ENCODE measurements at places on chromosomes 6 and 20. TPM values are rescaled to one million over a fixed set of nuclear protein-coding genes. Genes with fewer than 3 reads are reported as not detected.

DUSP15 gene
- total RNA-seq, result not detected

NRSN1 gene
- total RNA-seq, result not detected

MOXD1 gene
- total RNA-seq, result not detected

ZSCAN23 gene
- total RNA-seq, result 0.22 TPM

CNR1 gene
- 1.5 TPM for total RNA-seq

SIGLEC1 gene
- total RNA-seq, result 0.07 TPM

CTCFL gene
- total RNA-seq, result 122 TPM

TRIM31 gene
- not detected for total RNA-seq

ATRN gene
- 10.3 TPM for total RNA-seq

SGK2 gene
- total RNA-seq, result 0.20 TPM

SLC26A8 gene
- not detected for total RNA-seq

RAB44 gene
- not detected for total RNA-seq

MROH8 gene
- 0.78 TPM for total RNA-seq

TULP4 gene
- total RNA-seq, result 42.5 TPM

MAP1LC3A gene
- 0.38 TPM for total RNA-seq

LY6G6D gene
- not detected for total RNA-seq

WFDC12 gene
- total RNA-seq, result not detected

LCA5 gene
- total RNA-seq, result 2.2 TPM

QRSL1 gene
- 19.6 TPM for total RNA-seq

DEFB127 gene
- total RNA-seq, result not detected

OR2J3 gene
- total RNA-seq, result not detected

SLC17A4 gene
- not detected for total RNA-seq

DNAH8 gene
- total RNA-seq, result 2.9 TPM

FBXO30 gene
- 11.1 TPM for total RNA-seq

NMBR gene
- not detected for total RNA-seq

F13A1 gene
- 0.33 TPM for total RNA-seq
